Fibroblast of the aortic adventitia (primary cell): ENCODE measurements at places on chromosomes 4 and X. TPM values are rescaled to one million over a fixed set of nuclear protein-coding genes. Genes with fewer than 3 reads are reported as not detected.

GRCh38 chr4:56410247-56411062 lies 23.2 kb upstream of the AASDH start:
- peak; percentile 98 for DNase-seq

DNA sequence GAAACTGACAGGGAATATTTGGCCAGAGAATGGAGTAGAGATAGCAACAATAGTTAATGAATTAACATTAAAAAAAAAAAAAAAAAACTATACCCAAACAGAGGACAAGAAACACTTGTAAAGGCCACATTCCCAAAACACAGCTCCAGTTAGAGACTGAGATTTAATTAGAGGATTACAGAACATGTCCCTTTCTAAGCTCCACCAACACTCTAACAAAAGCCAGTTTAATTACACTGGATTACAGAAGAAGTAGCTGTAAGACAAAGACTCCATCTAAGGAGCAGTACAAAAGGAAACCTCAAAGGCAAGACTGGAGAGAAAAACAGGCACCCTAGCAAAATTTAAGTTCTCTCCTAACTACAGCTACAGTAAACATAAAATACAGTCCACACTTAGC lies 1247.7 kb upstream of the AGA start:
- DNase-seq, result no peak

DNA sequence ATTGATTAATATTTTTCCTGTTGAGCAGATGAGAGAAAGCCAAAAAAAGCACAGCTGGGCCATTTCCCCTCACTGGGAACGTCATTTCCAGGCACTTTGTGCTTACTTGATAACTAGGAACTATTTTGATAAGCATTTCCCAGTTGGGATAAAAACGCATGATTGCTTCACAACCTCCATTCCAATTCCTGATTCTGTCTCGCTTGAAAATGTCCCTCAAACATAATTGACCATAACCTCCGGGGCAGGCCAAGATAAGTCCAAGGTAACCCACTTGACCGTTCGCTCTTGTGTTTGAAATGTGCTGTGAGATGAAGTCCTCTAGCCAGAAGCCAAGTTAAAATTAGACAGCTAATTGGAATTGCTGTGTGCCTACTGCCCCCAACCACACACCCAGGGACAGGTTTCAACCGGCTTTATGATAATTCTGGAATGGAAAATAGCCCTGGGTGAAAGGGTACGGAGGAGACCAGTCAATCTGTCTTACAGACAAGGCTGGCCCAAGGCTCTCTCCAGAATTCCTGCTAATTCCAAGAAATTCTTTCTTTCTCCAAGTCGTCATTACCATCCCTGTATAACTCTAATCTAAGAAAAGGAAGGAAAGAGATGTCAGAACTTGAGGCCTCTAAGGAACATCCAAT lies 137.1 kb downstream of the MID1 start:
- DNase-seq, result peak; percentile 83

The ADH1A gene
- total RNA-seq, result 0.27 TPM in 1 of 2 replicates, not detected in the other

DNA sequence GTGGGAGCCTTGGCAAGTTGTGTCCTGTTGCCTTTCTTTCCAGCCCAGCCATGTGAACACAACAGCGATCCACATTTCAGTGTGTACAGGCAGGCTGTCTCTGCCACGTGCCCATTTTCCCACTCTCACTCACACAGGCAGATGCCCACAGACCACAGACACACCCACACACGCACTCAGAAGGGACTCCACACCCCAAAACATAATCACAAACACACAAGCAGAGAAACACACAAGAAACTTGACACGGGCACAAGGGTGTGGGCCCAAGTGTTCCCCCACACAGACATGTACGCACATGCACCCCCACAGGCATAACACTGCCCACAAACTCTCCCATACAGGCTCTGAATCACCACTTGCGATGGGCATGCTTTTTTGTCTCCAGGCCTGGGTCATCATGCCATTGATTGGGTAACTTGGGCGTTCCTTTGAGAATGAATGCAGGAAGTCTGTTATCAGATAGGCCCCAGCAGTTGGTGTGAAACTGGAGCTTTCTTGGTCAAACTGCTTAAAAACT lies 84.3 kb downstream of the NBDY start:
- DNase-seq, result peak; percentile 89

The USP17L12 gene
- total RNA-seq, result not detected in 2 replicates

DNA sequence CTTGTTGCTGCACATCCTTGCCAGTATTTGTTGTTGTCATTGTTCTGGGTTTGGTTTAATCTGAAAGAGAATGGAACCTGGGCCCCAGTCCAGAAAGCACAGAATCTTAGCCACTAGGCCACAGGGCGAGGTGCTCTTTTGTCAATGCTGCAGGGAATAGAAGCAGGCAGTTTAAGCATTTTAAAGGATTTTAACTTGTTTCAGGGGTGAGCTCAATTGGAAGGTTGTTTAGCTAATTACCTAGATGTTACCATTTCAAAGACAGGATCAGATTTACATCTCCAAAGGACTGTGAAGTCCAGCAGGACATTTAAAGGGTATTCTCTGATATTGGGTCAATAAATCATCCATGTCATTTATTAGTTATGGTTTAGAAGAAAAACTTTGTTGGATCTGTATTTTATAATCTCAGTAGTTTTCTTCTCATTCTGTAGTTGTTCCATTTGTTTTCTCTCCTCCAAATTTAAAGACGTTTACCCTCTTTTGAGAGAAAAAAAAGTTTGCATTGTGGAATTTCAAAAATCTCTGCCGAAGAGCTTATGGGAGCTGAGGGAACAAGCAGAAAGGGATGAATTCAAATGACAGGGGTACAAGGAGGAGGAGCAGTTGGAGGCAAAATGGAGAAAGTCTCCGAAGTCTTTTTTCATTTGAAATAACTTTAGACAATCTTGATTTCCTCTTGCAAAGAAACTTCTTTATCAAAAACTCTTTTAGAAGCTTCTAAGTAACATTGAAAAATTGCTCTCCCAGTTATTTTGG lies 57.5 kb upstream of the FAM47C start:
- no peak for DNase-seq

- DNase-seq, result peak; percentile 58
Measured at GRCh38 chr4:83285055-83285407, 433 bp upstream of the COQ2 start.

- peak; percentile 94 for DNase-seq
Measured at GRCh38 chr4:113435893-113436292, 325.6 kb downstream of the CAMK2D start.
